ENCODE measurements at places on chromosomes 6 and 20. TPM values are rescaled to one million over a fixed set of nuclear protein-coding genes. Genes with fewer than 3 reads are reported as not detected.

The MYH7B gene
- total RNA-seq: 0.55 TPM

The PPP1R11 gene
- 52.5 TPM for total RNA-seq

The HCRTR2 gene
- total RNA-seq: not detected

The TSPO2 gene
- not detected for total RNA-seq

The SRMS gene
- not detected for total RNA-seq

The BPIFA1 gene
- not detected for total RNA-seq

The CDSN gene
- total RNA-seq: not detected

The THBD gene
- 0.34 TPM for total RNA-seq

The GNRH2 gene
- 0.85 TPM for total RNA-seq

Data from activated naive CD8-positive, alpha-beta T cell treated with anti-CD3 and anti-CD28 coated beads, Interleukin-2, amount 10 ng/mL, durations not matched to agents 7 days and 5 days (primary cell).